Epithelial cell of alveolus of lung (primary cell): ENCODE measurements at places on chromosomes 11 and 22. TPM values are rescaled to one million over a fixed set of nuclear protein-coding genes. Genes with fewer than 3 reads are reported as not detected.

The CLDN5 gene
- total RNA-seq = 11.2 and 15.8 TPM in 2 replicates

The HEPN1 gene
- total RNA-seq = not detected in 2 replicates

The RCOR2 gene
- 6.9 and 10.9 TPM in 2 replicates for total RNA-seq

The RPS6KA4 gene
- 23.2 and 38.4 TPM in 2 replicates for total RNA-seq

The DDIAS gene
- 5.2 and 12.0 TPM in 2 replicates for total RNA-seq

The NTM gene
- total RNA-seq = 7.0 and 61.4 TPM in 2 replicates

The NRXN2 gene
- total RNA-seq = not detected in 2 replicates

The VSIG2 gene
- total RNA-seq = 1.3 TPM in 1 of 2 replicates, not detected in the other

The APOL3 gene
- 3.3 and 7.6 TPM in 2 replicates for total RNA-seq

The TUB gene
- 1.7 and 5.7 TPM in 2 replicates for total RNA-seq

The VPREB1 gene
- not detected in 2 replicates for total RNA-seq

The C11orf87 gene
- total RNA-seq = 0.13 TPM in 1 of 2 replicates, not detected in the other

The PGA5 gene
- not detected in 2 replicates for total RNA-seq

The PVALB gene
- not detected in 2 replicates for total RNA-seq

The MISFA gene
- not detected in 2 replicates for total RNA-seq

The OLFML1 gene
- 0.39 and 6.1 TPM in 2 replicates for total RNA-seq

The RASL10A gene
- total RNA-seq = 0.56 TPM in 1 of 2 replicates, not detected in the other

The ANO5 gene
- under 0.01 TPM in 2 replicates for total RNA-seq

The NAALAD2 gene
- 1.7 and 4.6 TPM in 2 replicates for total RNA-seq

The SYT12 gene
- total RNA-seq = 0.08 and 3.4 TPM in 2 replicates

The SOX6 gene
- total RNA-seq = 1.7 and 5.4 TPM in 2 replicates

The CBLIF gene
- total RNA-seq = not detected in 2 replicates

The NCF4 gene
- not detected in 2 replicates for total RNA-seq
